ENCODE measurements at places on chromosomes 4 and X.

GRCh38 chr4:80538276-80538926, 202.9 kb downstream of the CFAP299 start:
- DNase-seq: peak; percentile 59

- peak; percentile 54 for DNase-seq
Observed at GRCh38 chrX:17242470-17242869, 132.5 kb upstream of the NHS start.

- no peak for DNase-seq
Observed at GRCh38 chr4:48944756-48945241, 38.2 kb upstream of the OCIAD2 start.

DNA sequence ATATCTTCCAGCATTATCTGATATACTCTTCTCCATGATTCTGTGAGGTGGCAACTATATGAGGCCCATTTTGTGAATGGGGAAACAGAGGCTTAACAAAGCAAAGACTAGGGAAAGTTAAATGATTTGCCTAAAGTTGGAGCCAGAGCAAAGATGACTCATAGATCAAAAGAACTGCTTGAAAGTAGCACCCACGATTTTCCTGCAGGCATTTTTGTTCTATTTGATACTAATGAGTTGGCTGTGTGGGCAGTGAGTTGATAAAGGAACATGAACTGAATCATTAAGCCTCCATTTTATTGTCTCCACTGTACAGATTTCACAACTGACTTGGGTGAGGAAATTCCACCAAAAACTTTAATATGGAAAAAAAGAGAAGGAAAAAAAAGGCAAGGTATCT, 138.9 kb upstream of the IGFBP7 start:
- DNase-seq: peak; percentile 40

DNA sequence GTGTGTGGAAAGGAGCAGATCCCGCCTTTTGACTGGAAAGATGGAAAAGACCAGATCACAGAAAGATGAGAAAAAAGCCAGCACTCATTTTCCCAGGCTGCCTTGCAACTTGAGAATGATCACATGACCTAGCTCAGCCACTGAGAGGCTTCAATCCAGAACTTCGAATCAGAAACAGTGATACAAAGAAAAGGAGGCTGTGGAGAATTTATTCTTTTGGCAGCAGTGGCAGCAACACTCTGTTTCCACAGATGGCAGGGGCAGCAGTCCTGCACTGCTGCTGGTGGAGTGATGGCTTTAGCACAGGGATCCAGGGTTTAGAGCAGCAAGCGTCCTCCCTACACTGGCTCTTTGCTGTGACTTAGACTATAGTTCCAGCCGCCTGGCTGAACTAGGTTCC, 77.8 kb upstream of the SH3RF1 start:
- no peak for DNase-seq

GRCh38 chr4:65370709-65371108, 299.6 kb downstream of the EPHA5 start:
- DNase-seq: no peak

DNA sequence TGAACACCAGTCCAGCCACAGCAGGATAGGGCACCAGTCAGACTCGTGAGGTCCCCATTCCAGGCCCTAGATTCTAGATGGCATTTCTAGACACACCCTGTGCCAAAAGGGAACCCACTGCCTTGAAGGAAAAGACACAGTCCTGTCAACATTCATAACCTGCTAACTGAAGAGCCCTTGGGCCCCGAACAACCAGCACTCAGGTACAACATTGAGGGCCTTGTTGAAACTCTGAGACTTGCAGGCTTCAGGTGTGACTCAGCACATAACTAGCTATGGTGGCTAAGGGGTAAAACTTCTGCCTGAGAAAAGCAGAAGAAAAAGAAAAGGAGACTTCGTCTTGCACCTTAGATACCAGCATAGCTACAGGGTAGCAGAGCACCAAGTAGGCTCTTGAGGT, 252.9 kb upstream of the GRID2 start:
- no peak for DNase-seq

DNA sequence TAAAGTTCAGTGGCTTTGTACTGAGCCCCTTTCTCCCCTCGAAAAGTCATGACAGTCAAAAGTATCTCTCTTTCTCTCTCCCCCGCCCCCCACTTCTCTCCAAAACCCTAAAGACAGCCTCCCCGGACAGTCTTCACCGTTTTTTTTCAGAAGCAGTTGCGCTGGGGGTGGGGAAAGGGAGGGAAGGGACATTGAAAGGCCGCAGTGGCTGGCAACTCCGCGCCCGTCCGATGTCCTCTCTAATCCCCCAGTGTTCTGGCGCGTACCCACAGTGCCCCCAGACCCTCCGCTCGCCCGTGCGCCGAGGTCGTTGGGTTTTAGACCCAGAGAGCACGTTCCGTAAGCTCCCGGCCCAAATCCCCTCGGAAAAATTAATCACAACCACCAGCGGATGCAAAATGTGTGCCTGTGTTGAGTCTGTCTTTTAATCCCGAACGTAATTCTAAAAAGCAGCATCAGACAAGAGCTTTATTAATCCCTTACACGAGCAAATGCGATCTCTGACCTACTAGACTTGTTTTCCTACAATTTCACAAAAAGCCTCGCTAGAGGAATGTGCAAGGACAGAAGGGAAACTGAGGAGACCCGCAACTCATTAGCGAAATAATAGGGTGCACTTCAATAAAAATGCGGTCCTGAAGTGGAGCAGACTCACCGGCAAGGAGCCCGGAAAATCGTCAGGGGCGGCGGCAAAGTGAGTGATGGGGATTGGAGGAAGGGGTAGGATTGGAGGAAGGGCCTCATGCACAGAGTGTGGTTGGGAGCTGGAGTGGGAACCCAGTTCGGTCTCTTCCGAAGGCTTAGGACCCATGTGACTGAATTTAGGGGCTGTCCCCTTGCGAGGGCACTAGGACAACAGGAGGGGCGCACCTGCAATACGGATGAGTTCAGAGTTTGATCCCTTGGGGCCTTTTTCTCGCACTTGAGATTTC, 12.2 kb upstream of the PRDM8 start:
- no peak for DNase-seq

GRCh38 chr4:165539801-165540200, 161.0 kb downstream of the CPE start:
- no peak for DNase-seq

- no peak for DNase-seq
Observed at GRCh38 chr4:186861317-186861716, 137.7 kb upstream of the FAT1 start.

- DNase-seq: no peak
Observed at GRCh38 chr4:93814722-93815121, 13.8 kb upstream of the ATOH1 start.

DNA sequence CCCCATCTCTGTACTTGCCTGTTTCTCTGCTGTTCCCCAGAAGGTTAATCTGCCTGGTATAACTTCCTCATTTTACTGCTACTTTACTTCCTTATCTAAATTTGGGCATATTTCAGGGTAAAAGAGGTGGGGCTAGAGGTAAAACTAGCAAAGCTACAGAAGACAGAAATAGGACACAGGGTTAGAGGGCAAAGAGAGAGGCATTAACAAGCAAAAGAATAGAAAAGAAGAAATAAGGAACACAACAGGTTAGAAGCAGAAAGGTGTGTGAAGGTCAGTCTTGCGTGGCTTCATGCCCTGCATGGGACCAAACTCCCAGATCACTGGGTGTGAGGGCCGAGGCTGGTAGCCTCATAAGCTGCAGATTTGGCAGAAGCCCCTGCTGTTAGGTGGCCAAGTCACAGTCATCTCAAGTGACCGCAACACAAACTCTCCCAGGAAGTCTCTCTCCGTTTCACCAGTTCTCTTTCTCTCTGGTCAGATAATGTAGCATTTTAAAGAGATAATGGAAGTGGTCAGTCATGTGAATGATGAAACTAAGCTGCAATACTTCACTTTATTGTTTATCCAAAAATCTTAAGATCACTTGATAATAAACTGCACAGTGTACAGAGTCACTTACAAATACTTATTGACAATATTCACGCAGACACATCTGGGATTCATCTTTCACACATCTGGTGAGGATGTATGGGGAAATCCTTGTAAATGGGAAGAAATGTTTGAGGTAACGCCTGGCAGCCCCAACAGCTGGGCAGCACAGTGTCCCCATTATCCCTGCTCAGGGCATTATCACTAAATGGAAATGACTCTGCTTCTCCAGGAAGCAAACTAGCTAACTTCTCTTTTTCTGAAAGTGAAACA, 16.4 kb downstream of the TMEM154 start:
- DNase-seq: peak; percentile 5

GRCh38 chrX:8848911-8849310, 47.7 kb upstream of the FAM9A start:
- no peak for DNase-seq
